ENCODE measurements at places on chromosomes 7 and 10.

DNA sequence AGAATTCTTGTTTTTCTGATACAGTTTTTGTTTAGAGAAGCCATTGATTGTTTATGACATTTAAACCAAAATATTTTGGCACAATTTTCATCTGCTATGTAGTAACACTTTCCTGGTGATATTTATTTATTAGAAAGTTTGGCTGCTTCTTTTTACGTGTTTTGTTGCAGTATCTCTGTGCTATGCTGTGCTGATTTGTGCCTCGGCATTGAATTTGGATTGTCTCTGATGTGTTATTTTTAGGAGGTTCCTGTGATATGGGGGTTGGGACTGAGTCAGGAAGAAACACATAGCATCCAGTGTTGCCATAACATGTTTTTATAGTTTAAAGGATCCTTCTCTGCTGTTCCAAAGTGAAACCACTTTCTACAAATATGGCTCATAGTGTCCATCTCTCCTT is 1197.7 kb upstream of the LRRN3 start:
- no peak for DNase-seq

DNA sequence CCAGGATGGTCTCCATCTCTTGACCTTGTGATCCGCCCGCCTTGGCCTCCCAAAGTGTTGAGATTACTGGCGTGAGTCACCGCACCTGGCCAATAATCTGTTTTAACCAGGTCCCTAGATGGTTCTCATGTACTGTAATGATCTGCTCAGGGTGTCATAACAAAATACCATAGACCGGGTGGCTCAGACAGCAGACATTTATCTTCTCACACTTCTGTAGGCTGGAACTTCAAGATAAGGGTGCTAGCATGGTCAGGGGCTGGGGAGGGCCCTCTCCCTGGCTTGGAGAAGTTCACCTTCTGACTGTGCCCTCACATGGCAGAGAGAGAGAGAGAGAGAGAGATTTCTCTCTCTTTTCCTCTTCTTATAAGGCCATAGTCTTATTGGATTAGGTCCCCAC is 279.4 kb upstream of the LYZL1 start:
- peak; percentile 85 for DNase-seq

DNA sequence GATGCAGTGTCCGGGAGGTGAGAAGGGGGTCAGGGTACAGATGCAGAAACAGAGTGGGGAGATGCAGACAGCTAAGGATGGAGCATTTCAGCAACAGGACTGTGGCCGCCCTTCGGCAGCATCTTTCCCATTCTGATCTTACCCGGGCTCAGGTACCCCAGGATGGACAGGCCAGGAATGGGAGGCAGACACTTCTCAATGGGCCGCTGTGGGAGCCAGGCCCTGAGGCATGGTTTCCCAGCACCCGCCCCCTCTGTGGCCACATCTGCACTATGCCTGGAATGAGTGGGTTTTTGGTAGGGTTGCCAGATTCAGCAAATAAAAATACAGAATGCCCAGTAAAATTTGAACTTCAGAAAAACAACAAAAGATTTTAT is 105.2 kb upstream of the CTBP2 start:
- no peak for DNase-seq

DNA sequence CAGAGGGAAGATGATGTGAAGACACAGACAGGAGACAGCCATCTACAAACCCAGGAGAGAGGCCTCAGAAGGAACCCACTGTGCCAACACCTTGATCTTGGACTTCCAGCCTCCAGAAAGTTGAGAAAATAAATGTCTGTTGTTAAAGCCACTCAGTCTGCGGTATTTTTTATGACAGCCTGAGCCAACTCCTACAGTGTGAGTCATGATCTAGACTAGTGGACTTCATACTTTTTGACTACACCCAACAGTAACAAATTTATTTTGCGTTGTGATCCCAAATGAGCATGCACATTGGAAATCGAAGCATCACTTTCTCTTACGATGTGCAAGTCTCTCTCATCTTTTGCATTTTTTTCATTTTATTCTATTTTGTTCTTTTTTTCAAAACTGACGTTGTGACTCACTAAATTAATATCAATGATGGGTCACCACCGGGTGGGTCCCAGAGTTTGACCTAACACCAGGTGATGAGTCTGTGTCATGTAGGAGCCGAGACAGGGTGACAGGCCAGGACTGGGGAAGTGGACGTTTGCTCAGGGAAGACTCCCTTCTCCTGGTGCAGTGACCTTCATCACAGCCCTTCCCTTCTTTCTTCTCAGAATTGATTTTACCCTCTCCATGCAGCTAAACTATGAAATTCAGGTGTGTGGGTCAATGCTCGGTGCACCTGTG is 28.9 kb downstream of the PHYH start:
- DNase-seq: no peak

DNA sequence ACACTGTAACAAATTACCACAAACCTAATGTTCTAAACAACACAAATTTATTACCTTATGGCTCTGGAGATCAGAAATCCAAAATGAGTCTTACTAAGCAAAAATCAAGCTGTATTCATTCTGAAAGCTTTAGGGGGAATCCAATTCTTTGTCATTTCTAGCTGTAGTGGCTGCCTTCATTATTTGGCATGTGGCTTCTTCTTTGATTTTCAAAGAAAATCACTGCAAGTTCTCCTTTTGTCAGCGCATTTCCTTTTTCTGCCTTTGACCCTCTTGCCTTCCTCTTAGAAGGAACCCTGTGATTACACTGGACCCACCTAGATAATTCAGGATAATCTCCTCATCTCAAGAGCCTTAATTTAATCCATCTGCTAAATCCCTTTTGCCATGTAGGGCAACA is 36.9 kb downstream of the ZPBP start:
- DNase-seq: no peak

GRCh38 chr7:125412890-125413665 is 483.5 kb upstream of the POT1 start:
- no peak for DNase-seq

DNA sequence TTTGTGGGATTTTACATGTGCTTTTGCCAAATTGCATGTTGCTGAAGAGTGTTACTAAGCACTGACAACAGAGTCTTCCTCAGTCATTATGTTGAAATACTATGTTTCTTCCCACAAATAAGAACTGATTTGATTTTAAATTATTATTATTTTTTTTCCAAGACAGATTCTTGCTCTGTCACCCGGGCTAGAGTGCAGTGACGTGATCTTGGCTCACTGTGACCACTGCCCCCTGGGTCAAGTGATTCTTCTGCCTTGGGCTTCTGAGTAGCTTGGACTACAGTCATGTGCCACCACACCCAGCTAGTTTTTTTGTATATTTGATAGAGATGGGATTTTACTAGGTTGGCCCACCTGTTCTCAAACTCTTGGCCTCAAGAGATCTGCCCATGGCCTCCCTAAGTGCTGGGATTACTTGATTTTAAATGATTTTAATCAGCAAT is 42.3 kb downstream of the MINPP1 start:
- DNase-seq: peak; percentile 2

DNA sequence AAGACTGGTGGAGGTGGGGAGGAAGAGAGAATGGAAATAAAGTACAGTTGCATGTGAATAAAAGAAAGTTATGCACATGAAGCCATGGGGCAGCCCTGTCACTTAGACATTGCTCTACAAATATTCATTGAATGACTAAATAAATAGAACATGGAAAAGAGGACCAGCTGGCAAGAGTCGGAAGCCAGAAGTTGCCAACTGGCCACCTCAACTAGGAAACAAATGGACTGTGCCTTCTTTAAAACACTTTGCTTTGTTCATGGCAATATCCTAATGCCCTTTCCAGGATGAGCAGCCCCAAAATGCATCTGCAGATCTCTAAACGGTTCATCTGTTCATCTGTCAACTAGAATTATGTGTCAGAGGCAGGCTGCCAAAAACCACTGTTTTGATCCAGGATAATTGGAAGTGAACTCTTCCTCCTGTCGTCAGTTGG is 157.3 kb downstream of the NOC3L start:
- no peak for DNase-seq

- peak; percentile 78 for DNase-seq
These were observed 17.7 kb downstream of the LRRD1 start for GRCh38 chr7:92161271-92161670.

GRCh38 chr10:114286921-114287320 is 47.9 kb downstream of the VWA2 start:
- DNase-seq: no peak

DNA sequence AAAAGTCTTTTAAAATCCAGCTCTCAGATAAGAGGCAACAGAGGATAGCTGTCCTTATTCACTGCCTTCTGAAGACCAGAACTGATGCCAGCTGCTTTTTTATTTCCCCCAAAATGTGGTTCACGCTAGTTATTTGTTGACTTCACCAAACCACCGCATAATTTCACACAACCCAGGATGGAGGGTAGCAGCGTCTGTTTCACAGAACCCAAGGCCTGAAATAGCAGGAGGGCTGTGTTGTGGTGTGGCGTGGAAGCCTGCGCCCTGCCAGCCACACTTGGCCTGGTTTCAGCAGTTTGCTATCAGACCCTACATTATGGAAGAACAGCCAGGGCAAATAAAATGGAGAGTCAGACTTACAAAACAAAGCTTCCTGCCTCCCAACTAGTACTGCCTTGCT is 155.4 kb downstream of the DYNC1I1 start:
- no peak for DNase-seq

- no peak for DNase-seq
These were observed 264.7 kb upstream of the PPP2R2D start for GRCh38 chr10:131636116-131636515.

DNA sequence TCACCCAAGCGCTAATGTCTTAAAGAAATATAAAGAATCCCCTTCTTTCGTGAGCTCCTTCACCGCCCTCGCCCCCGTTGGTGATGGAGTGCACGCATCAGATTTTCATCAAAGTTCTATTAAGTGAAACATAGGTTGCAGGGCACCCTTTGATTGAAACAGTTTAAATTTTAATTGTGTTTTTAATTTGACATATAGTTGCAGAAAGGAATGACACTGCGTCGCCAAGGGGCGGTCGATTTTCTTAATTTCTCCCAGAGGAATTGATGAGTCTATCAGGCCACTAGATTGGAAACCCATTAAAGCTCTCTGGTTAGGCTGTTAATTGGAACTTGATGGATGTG is 4.1 kb upstream of the HMX2 start:
- no peak for DNase-seq

DNA sequence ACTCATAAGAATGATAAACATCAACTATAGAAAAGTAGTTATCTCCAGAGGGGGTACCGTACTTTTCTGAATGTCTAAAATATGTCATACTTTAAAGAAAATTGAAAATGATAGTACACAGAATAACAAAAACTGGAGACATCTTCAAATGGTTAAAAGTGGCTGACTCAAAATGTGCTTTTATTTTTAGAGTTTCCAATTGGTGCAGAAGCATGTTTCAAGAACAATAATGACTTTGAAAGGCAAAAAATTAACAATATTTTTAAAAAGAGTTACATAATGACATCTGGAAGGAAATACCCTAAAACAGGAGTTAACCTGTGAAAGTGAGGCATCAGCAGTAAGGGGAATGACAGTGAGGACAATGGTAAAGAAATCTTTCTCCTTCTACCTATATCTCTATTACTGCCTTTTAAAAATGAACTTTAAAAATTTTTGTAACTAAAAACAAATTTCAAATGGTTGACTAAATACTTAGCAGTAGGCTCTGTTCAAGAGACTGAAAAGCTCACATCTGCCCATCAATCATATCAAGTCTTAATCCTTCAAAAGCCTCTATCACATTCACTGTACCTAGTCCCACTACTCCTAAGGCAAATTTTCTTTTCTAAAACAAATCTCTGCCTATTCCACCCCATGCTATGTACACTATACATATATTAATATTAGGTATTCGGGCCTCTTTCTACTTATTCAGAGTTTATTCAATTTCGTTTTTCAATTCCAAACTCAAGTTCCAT is 3.0 kb downstream of the ASZ1 start:
- no peak for DNase-seq

DNA sequence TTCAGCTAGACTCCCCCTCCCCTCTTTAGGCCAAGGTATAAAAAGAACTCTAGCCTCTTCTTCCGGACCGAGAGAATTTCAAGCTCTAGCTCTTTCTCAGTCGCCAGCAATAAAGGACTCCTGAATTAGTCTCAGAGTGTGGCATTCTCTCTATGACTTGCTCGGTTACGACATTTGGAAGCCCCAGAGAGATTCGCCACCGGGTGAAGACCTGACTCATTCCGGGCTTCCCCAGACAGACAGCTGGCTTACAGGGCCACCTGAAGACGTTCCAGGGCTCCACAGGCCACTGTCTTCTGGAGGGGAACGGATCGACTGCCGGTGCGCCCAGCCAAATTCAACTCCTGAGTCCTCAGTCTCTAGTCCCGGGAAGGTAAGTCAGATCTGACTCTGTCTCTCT is at the start of gene AKR1B15:
TSS of gene AKR1B15 (plus strand) at position 234 of the 400 bp plus-strand sequence. CDS start 15,510 bp downstream, outside the sequence.
- DNase-seq: no peak

- peak; percentile 34 for DNase-seq
These were observed 747 bp downstream of the GDI2 start for GRCh38 chr10:5812283-5813090.

DNA sequence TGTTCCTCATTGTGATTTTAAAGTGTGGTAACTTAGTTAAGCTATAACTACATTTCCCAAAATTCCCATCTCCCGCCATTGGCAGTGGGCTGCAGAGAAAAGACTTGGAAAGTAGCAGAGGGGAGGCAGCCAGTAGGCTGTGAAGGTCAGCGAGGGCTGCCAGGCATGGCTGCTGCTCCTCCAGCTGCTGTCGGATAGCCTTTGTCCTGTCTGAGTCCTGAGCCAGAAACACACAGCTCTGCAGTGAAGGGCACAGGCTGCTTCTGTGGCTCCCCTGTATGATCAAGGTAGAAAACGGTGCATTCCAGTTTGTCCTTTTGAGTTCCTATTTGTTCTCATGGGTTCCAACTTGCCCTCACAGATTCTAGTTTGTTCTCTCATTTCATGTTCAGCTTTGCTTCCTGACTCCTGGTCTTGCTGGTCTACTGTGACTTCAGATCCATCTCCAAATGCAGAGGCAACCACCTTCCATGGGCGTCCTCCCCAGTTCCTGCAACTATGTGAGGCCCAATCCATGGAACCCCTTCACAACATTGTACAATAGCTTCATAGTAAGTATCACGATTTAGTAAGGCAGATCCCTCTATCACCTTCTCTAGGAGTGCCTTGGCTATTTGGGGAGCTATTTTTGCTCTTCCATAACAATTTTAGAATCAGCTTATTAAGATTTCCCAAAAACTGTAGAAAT is 31.7 kb downstream of the SYPL1 start:
- DNase-seq: no peak

DNA sequence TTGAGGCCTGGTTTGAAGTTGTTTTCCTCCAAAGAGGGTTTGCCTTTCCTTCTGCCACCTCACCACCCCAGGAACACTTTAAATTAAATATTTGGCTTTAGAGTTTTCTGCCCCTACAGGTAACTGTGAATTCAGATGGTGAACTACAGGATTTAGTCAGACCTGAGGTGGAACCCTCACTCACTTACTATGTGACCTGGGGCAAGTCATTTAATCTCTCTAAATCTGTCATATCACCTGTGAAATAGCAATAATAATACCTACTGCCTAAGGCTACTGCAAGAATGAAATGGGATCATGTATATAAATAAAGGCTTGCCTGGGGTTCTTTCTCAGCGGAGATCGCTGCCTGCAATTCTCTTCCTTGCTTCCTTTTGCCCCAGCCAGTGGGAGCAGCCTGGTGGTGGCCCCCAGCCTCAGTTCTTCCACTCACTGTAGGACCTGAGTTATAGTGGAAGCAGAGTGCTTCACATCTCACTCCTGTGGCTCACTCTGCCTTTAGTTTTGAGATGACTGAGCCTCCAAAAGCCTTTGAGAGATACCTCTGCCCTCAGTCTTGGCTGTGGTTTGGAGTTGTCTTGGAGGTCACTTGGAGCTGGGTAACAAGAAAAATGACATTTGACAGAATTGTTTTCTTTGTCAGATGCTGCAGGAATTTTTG is 6.1 kb upstream of the ANKRD2 start:
- no peak for DNase-seq
